ENCODE measurements at places on chromosomes 7 and 10.

- no peak for DNase-seq
Observed at GRCh38 chr10:121091961-121092719, 241.0 kb downstream of the WDR11 start.

DNA sequence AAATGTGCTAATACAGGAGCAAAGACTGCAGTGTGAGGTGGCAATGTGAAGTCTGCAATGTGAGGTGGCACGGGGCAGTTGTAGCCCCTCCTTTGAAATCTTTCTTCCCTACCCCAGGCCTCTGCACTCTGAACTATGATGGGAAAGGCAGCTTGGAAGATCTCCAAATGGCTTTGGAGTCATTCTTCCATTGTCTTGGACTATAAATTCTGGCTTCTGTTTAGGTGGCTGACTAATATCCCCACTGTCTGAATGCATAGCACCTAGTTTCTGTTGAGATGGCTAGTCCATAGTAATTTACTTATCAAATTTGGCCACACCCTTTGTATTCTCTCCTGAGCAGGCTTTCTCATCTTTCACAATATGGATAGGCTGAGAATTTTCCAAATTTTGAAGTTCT is 175.0 kb downstream of the CFTR start:
- no peak for DNase-seq

GRCh38 chr10:23994459-23995046 is 214.4 kb upstream of the KIAA1217 start:
- no peak for DNase-seq

GRCh38 chr7:37424521-37424920 is 24.1 kb downstream of the ELMO1 start:
- no peak for DNase-seq

DNA sequence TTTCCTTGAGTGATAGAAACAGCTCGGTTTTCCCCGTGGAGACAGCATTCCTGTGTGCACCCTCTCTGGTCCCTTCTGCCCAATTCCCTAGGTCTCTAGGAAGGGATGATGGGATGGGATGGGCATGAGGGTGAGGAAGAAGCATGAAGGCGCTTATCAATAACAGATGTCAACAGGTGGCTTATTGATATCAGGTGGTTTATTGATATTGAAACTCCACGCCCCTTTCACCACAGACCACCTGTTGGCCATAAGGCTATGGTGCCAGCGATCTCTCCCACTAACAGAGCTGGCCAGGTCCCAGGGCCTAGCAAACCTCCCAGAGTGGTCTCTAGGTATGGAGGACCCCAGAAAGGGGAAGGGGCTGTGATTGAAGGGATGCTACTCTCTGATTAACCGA is 7.9 kb downstream of the MOSPD3 start:
- DNase-seq: no peak

GRCh38 chr10:27998178-27998953 is 513 bp downstream of the ODAD2 start:
- no peak for DNase-seq

DNA sequence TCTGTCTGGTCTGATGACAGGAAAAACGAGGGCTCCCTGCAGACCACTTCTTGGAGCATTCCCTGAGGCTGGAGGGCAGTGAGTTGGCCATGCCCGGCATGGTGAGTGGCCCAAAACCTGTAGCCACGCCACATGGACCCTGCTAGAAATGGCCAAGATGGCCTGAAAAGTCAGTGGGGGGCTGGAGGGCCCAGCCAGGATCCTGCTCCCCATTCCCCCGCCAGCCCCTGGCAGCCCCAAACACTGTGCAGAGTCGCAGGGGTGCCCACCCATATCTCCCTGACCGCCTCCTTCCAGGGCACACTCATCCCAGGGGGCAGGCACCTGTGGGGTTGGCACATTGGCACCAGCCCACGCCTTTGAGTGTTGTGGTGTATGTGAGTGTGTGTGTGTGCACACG is 18.7 kb upstream of the PPP2R2D start:
- DNase-seq: no peak
